GM23248 (cell line): ENCODE measurements at places on chromosomes 12 and 14. TPM values are rescaled to one million over a fixed set of nuclear protein-coding genes. Genes with fewer than 3 reads are reported as not detected.

- H3K27ac ChIP-seq: no peak overlapping the region
- H3K4me3 ChIP-seq: no peak overlapping the region
Measured at GRCh38 chr14:73751157-73751691, 37.0 kb upstream of the PNMA1 start.

DNA sequence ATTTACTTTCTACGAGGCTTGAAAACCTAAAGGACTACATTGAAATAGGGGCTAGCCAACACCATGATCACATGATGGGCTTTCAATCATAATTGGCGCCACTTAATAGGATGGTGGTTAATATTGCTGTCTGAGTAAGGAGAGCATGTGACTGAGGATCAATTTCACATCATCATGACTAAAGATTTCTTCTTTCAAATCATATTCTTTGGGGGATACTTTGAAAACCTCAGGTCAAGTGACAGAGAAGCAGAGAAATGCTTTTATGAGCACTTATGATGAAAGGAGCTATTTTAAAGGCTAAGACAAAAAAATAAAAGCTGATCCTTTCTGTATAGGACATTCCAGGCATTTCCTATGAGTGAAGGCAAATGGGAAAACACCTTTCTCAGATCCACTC, 42.9 kb upstream of the KRAS start:
- no peaks in the 10 kb centered on the region for H3K36me3 ChIP-seq
- H3K27ac ChIP-seq: no peak overlapping the region
- H3K4me1 ChIP-seq: no peaks in the 10 kb centered on the region; the same call in 1 of the 2 replicates
- no peak overlapping the region for H3K4me3 ChIP-seq
- H3K27me3 ChIP-seq: no peaks in the 10 kb centered on the region

DNA sequence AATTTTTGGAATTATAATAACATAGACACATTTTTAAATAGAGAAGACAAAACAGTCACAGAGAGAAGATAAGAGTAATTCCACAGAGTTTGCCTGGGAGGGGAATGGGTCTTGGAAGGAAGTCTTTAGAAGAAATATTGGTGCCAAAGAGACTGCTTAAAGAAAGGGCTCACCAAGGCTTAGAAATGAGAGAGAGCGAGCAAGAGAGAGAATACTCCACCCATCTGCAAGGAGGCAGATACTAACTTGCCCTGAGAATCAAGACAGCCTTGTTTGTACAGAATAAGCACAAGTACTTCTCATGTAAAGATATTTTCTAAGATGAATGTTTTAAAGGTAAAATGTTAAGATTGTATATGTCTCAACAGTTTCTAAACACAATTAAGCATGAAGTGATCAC, 165.5 kb downstream of the SLC38A4 start:
- peak overlapping the region; percentile 45 for H3K4me3 ChIP-seq
- H3K36me3 ChIP-seq: no peaks in the 10 kb centered on the region
- no peaks in the 10 kb centered on the region for H3K27me3 ChIP-seq
- H3K27ac ChIP-seq: peak overlapping the region; percentile 87
- DNase-seq: peak; percentile 56
- H3K4me1 ChIP-seq: peaks cover 77% of the 10 kb centered on the region

GRCh38 chr12:790608-791007, 38.2 kb downstream of the WNK1 start:
- H3K36me3 ChIP-seq: no peaks in the 10 kb centered on the region
- no peak overlapping the region for H3K4me3 ChIP-seq
- no peaks in the 10 kb centered on the region for H3K27me3 ChIP-seq
- no peak for DNase-seq
- H3K27ac ChIP-seq: no peak overlapping the region
- H3K4me1 ChIP-seq: peaks cover 37% of the 10 kb centered on the region

GRCh38 chr12:62657363-62657632, 190.7 kb downstream of the MON2 start:
- H3K4me3 ChIP-seq: no peak overlapping the region
- DNase-seq: peak; percentile 34
- H3K27ac ChIP-seq: no peak overlapping the region
- no peaks in the 10 kb centered on the region for H3K27me3 ChIP-seq

Gene MAP3K12
- total RNA-seq: 36.5 and 37.4 TPM in 2 replicates

GRCh38 chr14:95452893-95453712, 63.3 kb downstream of the SYNE3 start:
- no peak for DNase-seq
- H3K4me3 ChIP-seq: no peak overlapping the region
- no peak overlapping the region for H3K27ac ChIP-seq
- H3K27me3 ChIP-seq: no peaks in the 10 kb centered on the region
- H3K4me1 ChIP-seq: no peaks in the 10 kb centered on the region

GRCh38 chr12:44546060-44546459, 330.1 kb downstream of the NELL2 start:
- no peak for DNase-seq
- no peaks in the 10 kb centered on the region for H3K36me3 ChIP-seq
- no peaks in the 10 kb centered on the region for H3K4me1 ChIP-seq
- no peaks in the 10 kb centered on the region for H3K27me3 ChIP-seq

Gene C12orf50
- not detected in 2 replicates for total RNA-seq

GRCh38 chr14:51638071-51638944, 13.4 kb upstream of the FRMD6 start:
- peak overlapping the region; percentile 96 for H3K27ac ChIP-seq
- peak; percentile 91 for DNase-seq
- H3K36me3 ChIP-seq: peaks cover 8% of the 10 kb centered on the region; the same call in 1 of the 2 replicates
- peak overlapping the region; percentile 43 for H3K4me3 ChIP-seq
- no peaks in the 10 kb centered on the region for H3K27me3 ChIP-seq

Gene KRT82
- total RNA-seq: not detected in 2 replicates

Gene IL22
- total RNA-seq: not detected in 2 replicates

Gene CCDC38
- under 0.01 TPM in 1 of 2 replicates, not detected in the other for total RNA-seq

GRCh38 chr12:116018282-116018681, 259.2 kb downstream of the MED13L start:
- no peaks in the 10 kb centered on the region for H3K27me3 ChIP-seq
- no peaks in the 10 kb centered on the region for H3K4me1 ChIP-seq
- H3K27ac ChIP-seq: no peak overlapping the region
- peaks cover 39% of the 10 kb centered on the region for H3K36me3 ChIP-seq

- H3K27ac ChIP-seq: peak overlapping the region; percentile 41
- no peaks in the 10 kb centered on the region for H3K27me3 ChIP-seq
- peak; percentile 58 for DNase-seq
- no peak overlapping the region for H3K4me3 ChIP-seq
- peaks cover 18% of the 10 kb centered on the region for H3K36me3 ChIP-seq
Measured at GRCh38 chr12:66164349-66164821, 5.4 kb downstream of the TMBIM4 start.

GRCh38 chr12:15774819-15775218, 14.4 kb downstream of the EPS8 start:
- H3K36me3 ChIP-seq: no peaks in the 10 kb centered on the region

DNA sequence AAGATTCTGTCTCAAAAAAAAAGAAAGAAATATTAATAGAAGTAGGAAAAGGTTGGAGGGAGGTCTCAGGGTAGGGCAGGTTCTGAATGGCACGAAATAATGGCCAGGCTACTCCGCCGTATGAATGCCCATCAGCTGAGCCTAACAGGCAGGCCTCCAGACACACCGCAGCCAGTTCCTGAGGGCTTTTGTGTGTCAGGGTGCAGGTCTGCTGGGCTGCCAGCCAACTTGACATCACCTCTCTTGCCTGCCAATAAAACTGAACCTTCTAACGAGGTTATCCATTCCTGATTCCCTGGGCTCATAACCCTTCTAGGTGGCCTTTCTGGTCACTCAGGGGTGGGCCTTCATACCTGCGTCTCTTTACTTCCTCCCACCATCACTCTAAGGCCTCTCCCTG, 3.0 kb downstream of the IFI27 start:
- no peaks in the 10 kb centered on the region; the same call in none of the 2 replicates for H3K27me3 ChIP-seq
- H3K4me3 ChIP-seq: no peak overlapping the region
- H3K27ac ChIP-seq: no peak overlapping the region
- no peaks in the 10 kb centered on the region for H3K36me3 ChIP-seq
- DNase-seq: no peak

GRCh38 chr14:35819591-35820540, 6.3 kb upstream of the BRMS1L start:
- no peak overlapping the region for H3K27ac ChIP-seq
- H3K4me3 ChIP-seq: no peak overlapping the region
- no peaks in the 10 kb centered on the region for H3K27me3 ChIP-seq
- no peaks in the 10 kb centered on the region for H3K36me3 ChIP-seq

Gene P2RX2
- total RNA-seq: not detected in 2 replicates

GRCh38 chr12:131755305-131756113, 44.6 kb downstream of the SFSWAP start:
- no peaks in the 10 kb centered on the region for H3K4me1 ChIP-seq
- peak; percentile 39 for DNase-seq
- no peak overlapping the region for H3K27ac ChIP-seq
- no peak overlapping the region for H3K4me3 ChIP-seq

Gene ZC2HC1C
- total RNA-seq: 2.8 and 5.3 TPM in 2 replicates

Gene SYT10
- total RNA-seq: not detected in 2 replicates

DNA sequence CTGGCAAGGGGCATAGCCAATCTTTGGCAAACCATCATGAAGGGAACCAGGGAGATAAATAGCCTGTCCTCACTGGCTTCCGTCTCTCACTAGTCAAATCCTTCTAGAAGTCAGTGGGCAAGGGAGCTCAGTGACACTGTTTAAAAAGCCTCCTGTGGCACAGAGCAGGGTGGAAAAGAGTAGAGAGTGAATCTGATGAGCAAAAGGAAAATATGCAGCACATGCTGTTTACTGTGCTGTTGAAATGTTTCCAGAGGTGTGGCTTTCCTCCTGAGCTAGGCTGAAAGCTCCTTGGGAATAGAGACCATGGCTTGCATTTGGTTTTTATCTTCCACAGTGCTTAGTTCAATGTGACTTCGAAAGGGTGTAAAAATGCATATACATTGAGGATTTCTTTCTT, 7.7 kb upstream of the DYRK2 start:
- peak; percentile 42 for DNase-seq
- no peaks in the 10 kb centered on the region for H3K36me3 ChIP-seq
- no peak overlapping the region for H3K27ac ChIP-seq
- peaks cover 3% of the 10 kb centered on the region for H3K4me1 ChIP-seq
- H3K4me3 ChIP-seq: no peak overlapping the region

GRCh38 chr12:110540048-110540447, 37.9 kb downstream of the RAD9B start:
- H3K27ac ChIP-seq: no peak overlapping the region
- no peaks in the 10 kb centered on the region for H3K27me3 ChIP-seq
- no peak for DNase-seq
- peaks cover 16% of the 10 kb centered on the region; the same call in 1 of the 2 replicates for H3K36me3 ChIP-seq

Gene PIWIL1
- total RNA-seq: not detected in 2 replicates

Gene DACT1
- 21.2 and 26.9 TPM in 2 replicates for total RNA-seq

- H3K4me3 ChIP-seq: no peak overlapping the region
- H3K36me3 ChIP-seq: no peaks in the 10 kb centered on the region
- no peaks in the 10 kb centered on the region for H3K27me3 ChIP-seq
- peaks cover 17% of the 10 kb centered on the region for H3K4me1 ChIP-seq
- no peak overlapping the region for H3K27ac ChIP-seq
Measured at GRCh38 chr14:34050606-34051005, 99.7 kb upstream of the EGLN3 start.

GRCh38 chr14:75875958-75876357, 105.8 kb downstream of the TGFB3 start:
- no peak overlapping the region for H3K4me3 ChIP-seq
- H3K36me3 ChIP-seq: no peaks in the 10 kb centered on the region
- peaks cover 32% of the 10 kb centered on the region for H3K4me1 ChIP-seq
- no peak for DNase-seq

DNA sequence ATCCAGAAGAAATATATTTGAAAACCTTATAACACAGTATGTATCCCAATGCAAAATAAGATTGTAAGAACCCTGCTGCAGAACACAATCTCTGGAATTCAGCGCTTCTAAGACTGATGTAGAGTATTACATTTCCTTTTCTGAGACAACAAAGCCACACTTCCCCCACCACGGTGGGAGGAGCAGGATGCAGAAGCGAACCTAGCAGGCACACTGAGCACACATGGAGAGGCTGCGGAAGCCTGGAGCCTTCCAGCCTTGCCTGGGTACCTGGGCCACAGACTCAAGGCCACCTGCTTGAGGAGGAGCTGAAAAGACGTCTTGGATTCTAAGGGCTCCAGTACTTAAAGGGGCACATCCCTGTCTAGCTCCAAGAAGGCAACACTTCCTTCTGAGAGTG, 46.4 kb downstream of the TCHP start:
- peaks cover 31% of the 10 kb centered on the region for H3K36me3 ChIP-seq
- DNase-seq: no peak
- no peak overlapping the region for H3K4me3 ChIP-seq
- no peaks in the 10 kb centered on the region for H3K27me3 ChIP-seq
- no peak overlapping the region for H3K27ac ChIP-seq

Gene NUAK1
- 29.6 and 45.7 TPM in 2 replicates for total RNA-seq

Gene LRP1-AS
- total RNA-seq: not detected in 2 replicates

Gene LYZ
- not detected in 2 replicates for total RNA-seq

DNA sequence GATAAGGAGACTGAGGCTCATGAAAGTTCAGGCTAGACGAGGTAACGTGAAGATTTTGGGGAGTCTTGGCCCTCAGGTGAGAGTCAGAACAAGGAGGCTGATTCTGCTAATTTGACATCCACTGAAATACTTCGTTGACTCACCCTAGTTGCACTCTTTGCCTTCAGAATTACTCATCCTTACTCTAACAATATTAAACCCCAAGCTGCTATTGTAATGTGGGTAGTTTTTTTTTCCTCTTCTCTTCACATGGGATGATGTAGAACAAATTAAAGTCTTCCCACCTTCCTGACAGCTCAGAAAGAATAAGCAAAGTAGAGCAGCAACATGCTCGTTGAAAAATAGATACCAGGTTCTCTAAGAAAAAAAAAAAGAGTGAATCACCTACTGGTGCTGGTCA, 22.0 kb upstream of the SRRM4 start:
- H3K27me3 ChIP-seq: no peaks in the 10 kb centered on the region
- H3K4me3 ChIP-seq: no peak overlapping the region
- no peak for DNase-seq

DNA sequence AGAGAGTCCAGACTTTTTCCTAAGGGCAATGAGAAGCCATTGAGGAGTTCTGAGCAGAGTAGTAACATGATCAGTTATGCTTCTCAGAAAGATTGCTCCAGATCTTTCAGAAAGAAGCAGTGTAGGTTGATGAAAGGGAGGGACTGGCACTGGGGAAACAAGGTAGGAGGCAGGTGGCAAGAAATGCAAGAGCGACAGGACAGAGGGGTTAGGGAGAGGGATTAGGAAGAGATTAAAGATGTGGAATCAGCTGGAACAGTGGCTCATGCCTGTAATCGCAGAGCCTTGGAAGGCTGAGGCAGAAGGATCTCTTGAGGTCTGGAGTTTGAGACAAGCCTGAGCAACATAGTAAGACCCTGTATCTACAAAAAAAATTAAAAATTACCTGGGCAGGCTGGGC, 3.4 kb downstream of the CDCA3 start:
- no peak for DNase-seq
- H3K36me3 ChIP-seq: peaks cover 22% of the 10 kb centered on the region; the same call in 1 of the 2 replicates
- no peak overlapping the region for H3K27ac ChIP-seq
- H3K4me3 ChIP-seq: no peak overlapping the region

DNA sequence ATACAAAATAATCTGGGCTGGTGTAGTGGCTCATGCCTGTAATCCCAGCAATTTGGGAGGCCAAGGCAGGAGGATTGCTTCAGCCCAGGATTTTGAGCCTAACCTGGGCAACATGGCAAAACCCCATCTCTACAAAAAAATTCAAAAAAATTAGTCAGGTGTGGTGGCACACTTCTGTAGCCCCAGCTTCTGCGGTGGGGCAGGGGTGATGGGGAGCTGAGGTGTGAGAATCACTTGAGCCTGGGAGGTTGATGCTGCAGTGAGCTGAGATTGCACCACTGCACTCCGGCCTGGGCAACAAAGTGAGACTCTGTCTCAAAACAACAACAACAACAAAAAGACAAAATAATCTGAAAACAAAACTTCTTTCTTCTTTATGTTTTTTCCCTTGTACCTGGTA, 66.0 kb downstream of the TC2N start:
- no peaks in the 10 kb centered on the region for H3K27me3 ChIP-seq
- no peak overlapping the region for H3K4me3 ChIP-seq

- no peaks in the 10 kb centered on the region for H3K36me3 ChIP-seq
- H3K27ac ChIP-seq: no peak overlapping the region
- no peaks in the 10 kb centered on the region for H3K27me3 ChIP-seq
- no peak overlapping the region for H3K4me3 ChIP-seq
Measured at GRCh38 chr14:48890333-48890732, 695.8 kb downstream of the RPS29 start.

Gene CAPS2
- 3.4 and 4.4 TPM in 2 replicates for total RNA-seq
